ENCODE measurements at places on chromosomes 7 and 10. TPM values are rescaled to one million over a fixed set of nuclear protein-coding genes. Genes with fewer than 3 reads are reported as not detected.
A peak's percentile ranks its signal among the peaks of the same experiment; 100 is the strongest.

GRCh38 chr7:106201164-106201563 lies 83.6 kb downstream of the NAMPT start:
- no peak for DNase-seq

DNA sequence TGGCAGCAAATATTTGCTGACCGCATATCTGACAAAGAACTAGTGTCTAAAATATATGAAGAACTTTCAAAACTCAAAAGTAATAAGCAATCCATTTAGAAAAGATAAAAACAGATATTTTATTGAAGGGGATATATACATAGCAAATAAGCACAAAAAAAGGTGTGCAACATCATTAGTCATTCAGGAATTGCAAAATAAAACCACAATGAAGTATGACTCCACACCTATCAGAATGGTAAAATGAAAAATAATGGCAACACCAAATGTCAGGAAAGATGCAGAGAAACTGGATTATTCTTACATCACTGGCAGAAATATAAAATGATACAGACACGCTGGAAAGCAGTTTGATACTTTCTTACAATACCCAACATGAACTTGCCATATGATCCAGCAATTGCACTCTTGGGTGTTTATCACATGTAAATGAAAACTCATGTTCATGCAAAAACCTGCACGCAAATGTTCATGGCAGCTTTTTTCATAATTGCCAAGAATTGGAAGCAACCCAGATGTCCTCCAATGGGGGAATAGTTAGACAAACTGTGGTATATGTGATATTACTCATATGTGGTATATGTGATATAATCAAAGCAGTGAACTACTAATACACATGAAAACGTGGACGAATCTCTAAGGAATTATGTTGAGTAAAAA lies 645.5 kb downstream of the GRID1 start:
- DNase-seq = no peak

MLXIPL gene
- 1.6 TPM for total RNA-seq

DNA sequence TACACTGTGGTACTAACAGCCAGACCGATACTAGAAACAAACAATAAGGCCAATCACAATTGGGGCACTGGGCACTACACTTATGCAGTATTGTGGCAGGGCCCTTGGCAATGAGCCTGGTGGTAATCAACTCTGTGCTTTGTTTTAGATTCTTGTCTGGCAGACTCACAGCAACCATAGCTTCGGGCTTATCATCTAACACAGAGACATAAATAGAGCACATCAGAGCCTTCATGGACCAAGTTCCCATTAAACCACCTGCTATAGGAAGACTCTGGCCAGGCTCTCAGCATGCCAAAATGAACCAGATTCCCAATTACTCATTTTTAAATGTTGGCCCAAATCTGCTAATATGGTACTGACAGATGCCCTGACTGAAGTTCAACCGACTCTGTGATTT lies 218.6 kb downstream of the DGKI start:
- no peak for DNase-seq

STOX1 gene
- 1.6 TPM for total RNA-seq

HOXA4 gene
- 0.57 TPM for total RNA-seq

PAX4 gene
- not detected for total RNA-seq

DNA sequence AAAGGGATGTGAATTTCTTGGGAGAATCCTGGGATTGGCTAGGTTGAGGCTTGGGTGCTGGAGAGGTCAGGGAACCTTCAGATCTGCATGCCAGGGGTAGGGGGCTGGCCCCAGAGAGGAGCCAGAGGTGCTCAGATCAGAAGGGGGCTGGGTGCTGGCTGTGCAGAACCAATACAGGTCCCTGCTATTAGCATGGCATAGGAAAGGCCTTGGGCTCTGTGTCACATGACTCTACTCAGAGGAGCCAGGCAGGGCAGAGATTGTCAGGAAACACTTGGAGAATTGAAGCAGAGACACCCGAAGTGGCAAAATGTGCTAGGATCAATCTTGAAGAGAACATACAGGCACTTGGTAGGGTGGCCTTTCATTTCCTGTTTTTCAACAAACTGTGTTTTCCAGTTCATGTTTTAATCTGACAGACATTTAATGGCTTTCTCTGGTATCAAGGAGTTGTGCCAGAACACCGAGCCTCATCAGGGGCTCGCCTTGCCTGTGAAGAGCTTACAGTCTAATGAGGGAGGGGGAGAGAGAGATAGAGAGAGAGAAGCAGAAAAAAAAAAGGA lies 498.9 kb downstream of the RPS24 start:
- no peak for DNase-seq

GRCh38 chr7:132030086-132030568 lies 473.7 kb upstream of the PODXL start:
- DNase-seq = no peak

GRCh38 chr10:133082685-133083421 lies 4.9 kb upstream of the ADGRA1 start:
- no peak for DNase-seq

GRCh38 chr7:159098811-159099655 lies 45.6 kb downstream of the VIPR2 start:
- DNase-seq = no peak

BLNK gene
- not detected for total RNA-seq

- no peak for DNase-seq
Observed at GRCh38 chr10:103839519-103839871, 15.9 kb downstream of the SH3PXD2A start.

GRCh38 chr10:14751014-14751896 lies 23.4 kb downstream of the FAM107B start:
- no peak for DNase-seq

GRCh38 chr7:98860071-98860470 lies 9.7 kb downstream of the TMEM130 start:
- no peak for DNase-seq

DNA sequence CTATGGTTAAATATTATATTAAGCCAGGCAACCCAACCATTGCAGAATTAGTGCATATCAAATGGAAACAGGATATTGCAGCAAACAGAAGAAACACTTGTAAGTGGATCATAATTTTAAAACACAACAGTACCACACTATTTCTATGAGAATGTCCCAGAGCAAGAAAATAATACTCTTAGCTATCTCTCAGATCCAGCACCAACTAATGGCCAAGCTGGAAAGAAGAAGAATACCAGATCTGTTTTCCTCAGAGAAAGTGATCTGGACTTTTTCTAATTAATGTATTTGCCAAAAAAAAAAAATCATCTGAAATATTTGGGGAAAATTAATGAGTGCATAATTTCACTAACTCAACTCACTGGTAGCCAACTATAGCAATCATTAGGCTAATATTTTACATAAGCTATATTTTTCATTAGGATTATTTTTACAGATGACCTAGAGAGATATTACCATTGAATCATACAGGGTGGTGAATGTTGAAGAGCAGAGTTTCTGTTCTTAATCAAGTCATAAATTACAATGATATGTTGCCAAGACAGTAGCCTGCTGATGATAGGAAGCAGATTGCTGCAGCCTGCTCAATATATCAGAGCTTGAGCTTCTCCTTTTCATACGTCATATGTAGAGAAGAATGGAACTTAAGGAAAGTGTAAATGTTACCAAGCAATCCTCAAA lies 995.4 kb upstream of the LRRN3 start:
- DNase-seq = no peak

DNA sequence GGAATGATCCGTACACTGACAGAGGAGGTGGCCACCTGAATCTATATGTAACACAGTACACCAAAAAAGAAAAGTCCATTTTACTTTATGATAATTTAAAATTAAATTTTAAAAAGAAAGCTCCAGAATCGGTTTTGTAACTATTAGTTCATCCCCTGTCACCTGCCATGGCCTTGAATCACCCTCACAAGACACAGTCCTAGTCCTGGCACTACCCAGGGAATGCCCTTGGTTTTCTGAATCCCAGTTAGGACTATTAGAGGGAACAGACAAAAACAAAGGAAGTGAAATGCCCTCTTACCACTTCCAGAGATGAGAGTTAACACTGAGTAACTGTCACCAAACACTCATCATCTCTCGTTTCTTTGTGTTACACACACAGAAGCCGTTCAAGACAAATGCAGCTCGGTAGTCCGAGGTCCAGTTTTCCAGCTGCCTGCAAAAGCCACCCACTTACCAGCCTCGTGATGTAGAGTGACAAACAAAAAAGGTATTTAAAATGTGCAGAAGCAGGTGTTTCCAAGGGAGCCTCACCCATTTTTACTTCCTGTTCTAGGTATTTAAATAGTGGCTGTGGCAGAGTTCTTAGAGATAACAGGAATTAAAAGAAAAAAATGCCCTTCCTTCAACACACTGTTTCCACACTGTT lies 6.1 kb downstream of the PTPRN2 start:
- no peak for DNase-seq

DNA sequence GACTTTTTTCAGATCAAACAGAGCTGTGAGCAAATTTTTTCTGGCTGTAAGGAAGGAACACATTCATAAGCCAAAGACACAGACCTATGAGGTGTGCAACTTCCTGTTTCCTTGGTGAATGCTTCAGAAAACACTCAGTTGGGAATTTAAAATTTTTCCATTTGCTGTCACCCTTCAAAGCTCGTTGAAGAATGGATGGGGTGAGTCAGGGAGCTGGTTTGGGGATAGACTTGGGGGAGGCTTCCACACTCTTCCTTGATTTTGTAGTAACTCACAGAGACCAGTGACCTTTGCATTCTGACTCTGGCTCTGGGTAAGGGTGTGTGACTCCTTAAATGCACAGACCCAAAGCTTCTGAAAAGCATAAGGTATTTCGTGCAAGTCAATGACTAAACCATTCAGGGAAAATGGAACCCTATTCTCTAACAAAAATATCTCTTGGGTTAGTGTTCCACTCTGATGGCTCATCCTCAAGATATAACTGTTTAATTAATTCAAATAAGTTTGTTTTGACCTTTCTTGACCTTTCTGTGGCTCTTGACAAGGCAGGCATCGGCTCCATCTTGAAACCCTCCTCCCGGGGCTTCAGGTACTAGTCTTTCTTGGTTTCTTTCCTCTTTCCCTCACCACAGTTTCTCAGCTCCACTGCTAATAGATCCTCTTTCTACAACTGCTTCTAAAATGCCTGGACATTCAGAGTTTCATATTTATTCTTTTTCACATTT lies 227.8 kb upstream of the INHBA start:
- DNase-seq = no peak

DPP6 gene
- not detected for total RNA-seq

- no peak for DNase-seq
Observed at GRCh38 chr7:47318395-47319182, 263.3 kb downstream of the TNS3 start.

CXCL12 gene
- not detected for total RNA-seq

TRPV6 gene
- total RNA-seq = not detected

GRCh38 chr10:71131096-71131495 lies 81.3 kb upstream of the UNC5B start:
- DNase-seq = no peak

GRCh38 chr7:114930829-114931655 lies 9.1 kb downstream of the MDFIC start:
- no peak for DNase-seq

- no peak for DNase-seq
Observed at GRCh38 chr7:139245401-139245800, 14.4 kb downstream of the UBN2 start.

FAM25G gene
- not detected for total RNA-seq

DNA sequence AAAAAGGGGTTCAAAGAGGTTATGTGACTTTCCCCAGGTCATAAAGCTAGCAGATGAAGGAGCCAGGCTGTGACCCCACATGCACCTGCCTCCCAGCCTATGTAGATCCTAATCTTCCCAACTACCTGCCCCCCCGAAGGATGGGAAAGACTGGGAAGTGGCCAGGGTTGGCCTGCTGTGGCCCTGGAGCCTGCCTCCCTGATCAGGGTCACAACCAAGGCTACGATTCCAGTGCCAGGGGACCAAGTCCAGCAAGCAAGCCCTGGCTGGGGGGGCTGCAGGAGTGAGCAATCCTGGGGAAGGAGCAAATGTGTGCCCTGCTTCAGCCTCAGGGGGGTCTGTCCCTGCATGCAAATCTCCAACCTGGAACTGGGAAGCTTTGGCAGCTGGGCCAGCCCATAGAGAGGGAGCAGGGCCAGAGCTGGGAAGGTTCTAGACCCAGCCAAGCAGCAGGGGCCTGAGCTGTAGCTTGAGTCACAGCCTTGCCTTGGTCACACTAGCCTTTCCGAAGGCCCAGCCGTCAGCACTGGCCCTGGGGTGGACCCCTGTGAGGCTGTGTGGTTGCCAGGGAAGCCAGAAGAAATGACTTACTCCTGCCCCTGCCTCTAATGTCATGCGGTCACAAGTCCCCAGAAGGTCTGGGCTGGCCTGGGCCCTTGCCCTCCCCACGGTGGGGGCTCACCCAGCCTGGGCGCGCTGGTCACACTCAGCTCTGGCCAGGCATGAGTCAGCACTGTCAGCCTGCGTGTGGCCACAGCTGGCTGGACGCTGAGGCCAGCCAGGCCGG lies 96.4 kb upstream of the ZMIZ1 start:
- peak; percentile 73 for DNase-seq

SVOPL gene
- not detected for total RNA-seq

DNA sequence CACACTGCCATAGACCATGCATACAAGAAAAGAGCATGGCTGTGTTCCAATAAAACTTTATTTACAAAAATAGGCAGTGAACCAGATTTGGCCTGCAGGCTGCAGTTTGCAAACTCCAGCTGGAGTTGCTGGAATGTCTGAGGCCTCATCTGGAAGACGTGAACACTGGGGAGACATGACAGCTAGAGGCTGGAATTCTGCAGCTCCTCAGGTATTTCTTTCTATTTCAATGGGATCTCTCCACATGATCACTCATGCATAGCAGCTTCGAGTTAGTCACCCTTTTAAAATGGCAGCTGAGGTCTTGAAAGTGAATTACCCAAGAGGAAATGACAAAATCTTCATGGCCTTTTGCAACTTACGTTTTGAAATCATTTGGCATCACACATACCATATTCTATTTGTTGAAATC lies 52.6 kb upstream of the BET1 start:
- DNase-seq = peak; percentile 82

BRAF gene
- total RNA-seq = 18.4 TPM

- peak; percentile 27 for DNase-seq
Observed at GRCh38 chr7:123635551-123636359, 19.9 kb upstream of the LMOD2 start.

NEUROD6 gene
- total RNA-seq = not detected

SFTPA1 gene
- not detected for total RNA-seq

MKX gene
- total RNA-seq = 1.1 TPM

DNA sequence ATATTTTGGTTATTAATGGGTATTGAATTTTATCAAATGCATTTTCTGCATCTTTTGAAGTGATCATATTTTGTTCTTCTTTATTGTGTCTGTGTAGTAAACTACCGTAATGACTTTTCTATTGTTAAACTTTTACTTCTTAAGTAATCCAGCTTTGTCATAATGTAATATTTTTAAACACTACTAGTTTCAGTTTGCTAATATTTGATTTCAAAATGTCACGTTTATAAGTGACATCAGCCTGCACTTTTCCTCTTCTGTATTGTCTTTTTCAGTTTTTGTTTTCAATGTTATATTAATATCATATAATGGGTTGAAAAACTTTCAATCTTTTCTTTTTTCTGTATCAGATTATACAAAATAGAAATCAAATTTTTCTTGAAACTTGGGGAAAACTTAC lies 71.6 kb upstream of the ANKRD1 start:
- DNase-seq = no peak

GRCh38 chr7:16668978-16669377 lies 23.0 kb downstream of the BZW2 start:
- no peak for DNase-seq

AGBL3 gene
- 2.6 TPM for total RNA-seq

GRCh38 chr7:118148930-118149329 lies 35.0 kb upstream of the LSM8 start:
- no peak for DNase-seq

FRG2B gene
- total RNA-seq = not detected
